Astrocyte (in vitro differentiated cells and primary cell): ENCODE measurements at places on chromosomes 5 and 9. TPM values are rescaled to one million over a fixed set of nuclear protein-coding genes. Genes with fewer than 3 reads are reported as not detected.
A peak's percentile ranks its signal among the peaks of the same experiment; 100 is the strongest.

The PCDHB16 gene
- total RNA-seq: 3.2 and 4.4 TPM in 2 replicates

- DNase-seq: peak; percentile 14
Measured at GRCh38 chr5:73789851-73790281, 163.9 kb downstream of the ARHGEF28 start.

DNA sequence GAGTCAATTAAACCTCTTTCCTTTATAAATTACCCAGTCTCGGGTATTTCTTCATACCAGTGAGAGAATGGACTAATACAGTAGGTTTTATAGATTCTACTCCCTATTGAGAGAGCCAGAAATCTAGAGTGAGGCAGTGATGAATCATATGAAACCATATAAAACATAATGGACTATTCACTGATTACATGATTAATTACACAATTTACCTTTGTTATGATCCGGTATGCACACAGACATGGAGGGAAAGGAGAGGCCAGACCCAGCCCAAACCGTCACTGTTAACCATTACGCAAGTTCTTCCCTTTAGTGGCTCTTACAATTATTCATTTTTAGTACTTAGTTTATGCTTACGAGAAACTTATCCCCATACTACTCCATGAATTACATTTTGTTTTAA lies 205.0 kb downstream of the DNAH5 start:
- no peak for DNase-seq

GRCh38 chr9:95746408-95747180 lies 128.9 kb upstream of the ERCC6L2 start:
- no peak for DNase-seq

- DNase-seq: peak; percentile 8
Measured at GRCh38 chr5:43729846-43730478, 127.0 kb downstream of the NNT start.

DNA sequence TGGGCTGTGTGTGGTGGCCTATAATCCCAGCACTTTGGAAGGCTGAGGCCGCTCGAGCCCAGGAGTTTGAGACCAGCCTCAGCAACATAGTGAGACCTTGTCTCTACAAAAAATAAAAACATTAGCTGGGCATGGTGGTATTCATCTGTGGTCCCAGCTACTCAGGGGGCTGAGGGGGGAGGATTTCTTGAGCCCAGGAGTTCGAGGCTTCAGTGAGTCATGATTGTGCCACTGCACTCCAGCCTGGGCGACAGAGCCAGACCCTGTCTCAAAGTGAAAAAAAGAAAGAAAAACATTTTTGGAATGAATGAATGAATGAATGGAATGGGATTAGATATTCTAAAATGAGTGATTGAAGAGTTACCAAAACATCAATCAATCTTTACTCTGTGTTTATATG lies 85.8 kb downstream of the FGF1 start:
- no peak for DNase-seq

GRCh38 chr5:130514984-130515690 lies 610.9 kb downstream of the CHSY3 start:
- DNase-seq: peak; percentile 93

GRCh38 chr5:179316111-179316551 lies 29.1 kb downstream of the ADAMTS2 start:
- no peak for DNase-seq
